Fibroblast of skin of back (primary cell): ENCODE measurements at places on chromosomes 2 and 18.

DNA sequence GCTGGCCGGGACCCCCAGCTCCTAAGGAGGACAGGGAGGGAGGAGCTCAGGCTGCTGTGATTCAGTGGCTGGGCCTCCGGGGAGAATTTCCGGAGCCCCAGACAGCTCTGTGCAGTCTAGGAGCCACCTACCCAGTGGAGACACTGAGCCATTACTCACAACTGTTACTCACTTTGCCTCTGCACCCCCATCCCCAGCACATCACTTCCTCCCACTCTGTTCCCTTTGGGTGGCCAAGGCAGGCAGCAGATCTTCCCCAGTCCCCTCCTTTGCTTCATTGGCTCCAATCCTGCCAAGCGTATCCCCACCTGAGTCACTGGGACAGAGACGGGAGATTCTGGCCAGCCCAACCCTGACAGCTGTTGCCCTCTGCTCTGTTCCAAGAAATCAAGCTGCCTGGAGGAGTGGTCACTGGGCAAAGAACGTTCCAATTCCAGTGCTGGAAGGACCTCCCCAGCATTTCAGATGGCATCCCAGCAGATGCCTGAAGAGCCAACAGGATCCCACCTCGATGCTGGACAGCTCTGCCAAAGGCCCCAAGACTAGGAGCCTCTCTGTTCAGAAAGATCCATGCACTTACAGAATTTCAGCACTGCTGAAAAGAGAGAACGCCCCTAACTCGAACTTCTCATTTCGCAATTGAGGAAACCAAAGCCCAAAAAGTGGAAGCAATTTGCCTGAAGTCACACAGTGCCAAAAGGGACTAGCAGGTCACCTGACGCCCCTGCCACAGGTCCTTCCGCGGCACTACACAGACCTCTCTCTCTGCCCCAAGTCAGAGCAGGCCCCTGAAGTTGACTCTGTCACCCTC lies 68.3 kb downstream of the TNS1 start:
- DNase-seq: peak; percentile 99

DNA sequence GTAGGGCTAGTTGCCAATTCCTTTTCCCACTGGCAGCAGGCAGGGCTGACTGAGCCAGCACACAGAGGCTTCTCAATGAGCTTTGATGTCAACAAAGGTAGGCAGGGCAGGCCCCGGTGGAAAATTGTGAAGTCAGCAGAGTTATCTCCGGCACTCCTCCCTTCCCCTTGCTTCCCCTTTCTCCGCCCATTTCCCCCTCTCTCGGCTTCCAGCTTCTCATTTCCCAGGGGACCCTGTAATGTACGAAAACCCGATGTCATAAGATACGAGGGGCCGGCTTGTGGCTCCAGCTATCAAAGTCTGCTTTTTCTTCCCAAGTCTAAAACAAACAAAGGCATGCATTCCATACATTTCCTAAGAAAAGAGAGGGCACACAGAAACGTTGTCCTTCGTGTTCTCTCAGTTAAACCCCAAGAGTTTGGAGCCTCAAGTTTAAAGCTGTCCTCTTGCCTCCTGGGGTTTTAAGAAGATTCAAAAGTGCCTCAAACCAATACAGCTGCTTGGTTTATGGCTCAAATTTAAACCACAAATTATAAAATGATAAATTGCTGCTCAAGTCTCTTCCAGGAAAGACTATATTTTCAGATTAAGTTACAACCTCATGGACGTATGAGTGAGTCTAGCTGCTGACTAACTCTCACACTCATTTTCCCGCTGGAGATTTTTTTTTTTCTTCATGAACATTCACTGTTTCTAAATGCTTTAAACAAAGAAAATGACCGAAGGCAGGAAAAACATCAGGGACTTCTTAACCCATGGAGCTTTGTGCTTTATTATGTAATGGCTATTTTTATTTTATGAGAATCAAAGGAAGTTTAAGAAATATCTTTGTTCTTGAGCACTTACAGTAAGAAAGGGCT lies 27.2 kb upstream of the EML4 start:
- DNase-seq: peak; percentile 94

- no peak for DNase-seq
Observed at GRCh38 chr18:8299054-8299980, 309.9 kb upstream of the RAB12 start.

DNA sequence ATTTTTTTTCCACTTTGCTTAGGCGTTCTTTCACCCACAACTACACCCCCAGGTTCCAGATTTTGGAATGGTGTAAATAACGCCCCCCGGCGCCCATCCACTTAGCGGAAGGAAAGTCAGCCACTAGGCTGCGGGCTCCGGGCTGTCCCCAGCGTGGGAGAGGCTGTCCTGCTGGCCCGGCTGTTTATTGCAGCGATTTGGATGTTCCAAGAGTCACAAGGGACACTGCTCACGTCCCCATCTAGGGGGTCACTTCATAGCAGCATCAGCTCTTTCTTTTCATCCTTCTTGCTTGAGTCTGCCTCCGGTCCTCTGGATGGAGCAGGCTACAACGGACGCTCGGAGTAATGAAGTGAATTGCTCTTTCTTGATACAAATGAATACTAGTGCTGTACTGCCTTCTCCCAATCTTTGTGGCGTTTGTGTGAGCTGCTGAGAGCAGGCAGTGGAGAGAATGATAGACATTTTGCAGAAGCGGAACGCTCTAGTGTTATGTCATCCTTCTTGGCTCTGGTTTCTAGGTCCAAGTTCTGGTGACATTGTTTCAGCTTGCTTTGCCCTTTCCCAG lies 50.7 kb upstream of the PAIP2B start:
- DNase-seq: peak; percentile 67

GRCh38 chr2:51612387-51612786 lies 580.5 kb upstream of the NRXN1 start:
- DNase-seq: no peak

DNA sequence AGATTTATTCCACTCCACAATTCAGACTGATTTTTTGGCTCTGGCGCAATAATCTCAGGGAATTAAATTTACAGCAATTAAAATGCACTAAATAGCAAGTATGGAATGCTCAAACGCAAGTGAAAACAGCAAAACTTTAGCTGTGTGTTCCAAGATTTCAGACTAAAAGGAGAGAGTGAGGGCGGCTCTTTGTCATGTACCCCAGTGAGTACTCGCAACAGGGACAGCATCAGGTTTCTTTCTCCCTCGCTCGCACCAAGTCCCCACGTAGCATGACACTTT lies 1.1 kb downstream of the ROCK2 start:
- no peak for DNase-seq

DNA sequence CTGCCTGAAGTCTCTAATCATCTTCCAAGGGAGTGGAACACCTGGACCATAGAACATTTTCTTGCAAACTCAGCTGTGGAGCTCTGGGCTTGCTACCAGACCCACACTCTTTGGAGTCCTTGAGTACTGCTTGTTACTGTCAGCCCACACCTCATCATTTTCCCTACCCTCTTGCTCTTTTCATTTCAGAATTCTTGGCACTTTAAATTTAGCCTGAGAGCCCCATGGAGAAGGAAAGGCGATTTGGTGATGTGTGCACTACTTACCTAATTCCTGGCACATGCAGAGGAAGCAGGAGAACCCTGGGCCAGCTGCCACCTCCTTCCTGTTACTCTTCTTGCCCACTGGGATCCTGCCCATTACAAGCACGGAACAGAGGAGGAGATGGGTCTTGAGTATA lies 31.7 kb downstream of the TMEM178A start:
- no peak for DNase-seq

GRCh38 chr2:106602042-106602441 lies 114.9 kb downstream of the CD8B2 start:
- no peak for DNase-seq

DNA sequence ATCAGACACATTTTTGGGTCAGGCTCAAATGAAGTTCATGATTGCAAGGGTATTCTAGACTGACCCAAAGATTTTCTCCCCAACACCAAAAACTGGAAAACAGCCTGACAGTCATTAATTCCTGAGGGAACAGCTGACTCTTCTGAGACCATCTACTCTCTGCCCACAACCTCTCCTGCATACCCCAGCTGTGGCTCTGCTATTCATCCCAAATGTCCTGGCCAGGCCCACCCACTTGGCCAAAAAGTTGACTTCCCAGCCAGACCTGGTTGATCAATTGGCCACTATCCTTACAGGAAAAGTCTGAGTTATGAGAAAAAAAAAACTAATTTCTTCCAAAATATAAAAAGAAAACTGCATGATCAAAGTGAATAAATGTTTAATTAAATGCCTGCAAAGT lies 103.8 kb upstream of the ST3GAL5 start:
- DNase-seq: no peak

- no peak for DNase-seq
Observed at GRCh38 chr2:157593411-157593810, 35.3 kb downstream of the ACVR1C start.

DNA sequence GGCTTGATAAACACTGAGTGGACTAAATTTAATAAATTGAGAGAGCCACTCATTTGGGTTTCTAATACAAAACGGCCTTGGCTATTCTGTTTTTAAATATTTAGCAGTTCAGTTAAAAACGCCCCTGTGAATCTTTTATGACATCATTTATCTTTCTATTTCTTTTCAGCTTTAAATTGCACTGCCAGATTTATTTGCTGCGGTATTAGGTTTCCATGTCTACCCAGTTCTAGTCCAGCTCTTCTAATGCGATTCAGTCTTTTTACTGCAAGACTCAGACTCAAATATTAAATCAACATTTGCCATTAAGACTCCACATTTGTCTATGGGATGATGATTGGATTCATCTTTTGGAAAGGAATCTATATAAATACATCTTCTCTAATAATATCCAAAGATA lies 2174.3 kb upstream of the PIK3C3 start:
- no peak for DNase-seq

DNA sequence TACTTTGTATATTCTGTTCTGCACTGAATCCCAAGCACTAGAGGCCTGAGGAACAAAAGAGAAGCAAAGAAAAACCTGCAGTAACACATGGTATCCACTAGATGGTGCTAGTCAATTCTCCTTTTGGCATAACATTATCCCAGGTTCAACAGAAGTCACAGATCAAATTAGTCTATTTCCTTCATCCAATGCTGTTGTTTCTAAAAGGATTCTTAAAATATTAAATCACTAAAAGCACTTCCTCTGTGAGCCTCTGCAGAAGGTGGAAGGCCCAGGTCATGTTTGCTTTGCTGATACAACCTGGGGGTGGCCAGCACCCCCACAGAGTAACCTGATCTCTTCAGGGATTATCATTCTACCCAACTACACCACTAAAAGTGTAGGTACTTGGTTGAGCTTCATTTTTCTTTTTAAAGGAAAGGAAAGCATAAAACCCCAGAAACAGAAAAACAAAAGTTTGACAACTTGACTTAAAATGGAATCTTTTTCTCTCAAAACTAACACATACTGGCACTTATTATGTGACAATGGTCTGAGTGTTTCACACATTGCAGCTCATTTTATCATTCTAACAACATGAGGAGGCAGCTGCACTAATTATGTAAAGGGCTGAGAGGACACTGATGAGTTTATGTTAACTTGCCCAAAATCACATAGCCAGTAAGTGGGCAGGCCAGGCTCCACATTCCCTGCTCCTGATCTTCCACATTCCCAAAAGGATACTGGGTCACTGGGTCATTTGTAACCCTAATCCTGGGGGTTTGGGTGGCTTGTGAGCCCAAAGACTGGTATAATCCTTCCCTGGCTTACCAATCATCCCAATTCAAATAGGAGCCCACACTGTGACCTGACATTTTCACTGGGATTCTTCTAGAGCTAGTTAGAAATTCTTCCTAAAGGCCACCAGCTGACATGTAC lies 66.8 kb upstream of the DNER start:
- DNase-seq: peak; percentile 54

- no peak for DNase-seq
Observed at GRCh38 chr2:240121190-240121589, 14.9 kb downstream of the COPS9 start.

- peak; percentile 43 for DNase-seq
Observed at GRCh38 chr2:95158891-95159619, 593 bp downstream of the ZNF514 start.

DNA sequence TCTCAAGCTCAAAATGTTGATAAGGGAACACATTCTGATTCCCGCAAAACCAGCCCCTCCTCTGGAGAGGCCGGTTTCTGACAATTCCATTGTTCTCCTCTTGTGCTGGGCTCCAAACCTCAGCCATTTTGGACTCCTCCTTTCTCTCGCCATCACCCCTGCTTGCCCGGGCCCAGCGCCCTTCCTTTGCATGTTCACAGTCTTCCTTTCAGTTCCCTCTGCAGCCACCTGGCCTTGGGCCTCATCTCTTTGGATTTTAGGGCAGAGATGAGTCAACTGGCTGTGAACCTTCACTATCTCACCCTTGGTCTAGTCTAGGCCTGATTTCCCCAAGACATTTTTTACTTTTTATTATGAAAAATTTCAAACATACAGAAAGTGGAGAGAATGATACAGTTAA lies 155.9 kb upstream of the MAP3K20 start:
- DNase-seq: no peak

- DNase-seq: peak; percentile 79
Observed at GRCh38 chr18:73381016-73381698, 513.4 kb upstream of the NETO1 start.

DNA sequence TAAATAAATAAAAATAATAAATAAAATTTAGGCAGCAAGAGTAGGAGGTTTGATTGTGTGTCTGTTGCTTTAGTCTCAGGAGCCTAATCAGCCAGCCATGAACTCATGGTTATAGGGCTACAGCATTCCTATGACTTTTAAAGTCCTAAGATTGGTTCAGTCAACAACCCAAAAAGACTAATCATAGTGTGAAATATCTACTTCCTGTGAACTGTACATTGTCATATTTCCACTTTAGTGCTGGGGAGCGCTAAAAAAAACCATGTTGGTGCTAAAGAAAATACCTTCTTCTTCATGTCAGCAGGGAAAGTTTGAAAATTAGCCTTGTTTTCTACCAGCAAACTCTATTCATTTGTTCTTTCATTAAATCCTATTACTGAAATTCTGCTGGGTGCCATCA lies 521.6 kb downstream of the RNF144A start:
- no peak for DNase-seq

DNA sequence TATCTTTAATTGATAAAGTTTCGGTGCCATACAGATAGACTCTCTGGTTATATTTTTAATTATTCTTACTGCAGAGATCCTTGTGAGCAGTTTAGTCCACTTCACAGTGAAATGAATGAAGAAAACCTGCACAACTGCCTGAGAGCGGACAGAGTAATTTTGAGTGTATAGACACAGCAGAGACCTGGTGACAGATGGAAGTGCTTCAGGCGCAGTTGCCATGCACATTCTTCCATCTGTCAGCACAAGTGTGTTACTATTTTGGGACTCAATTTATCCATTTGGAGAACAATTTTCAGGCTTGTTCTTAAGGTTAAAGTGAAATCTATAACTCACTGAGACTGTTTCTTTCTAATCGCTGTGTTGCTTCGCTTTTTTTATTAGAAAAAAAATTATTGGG lies 147.8 kb upstream of the SPHKAP start:
- DNase-seq: no peak
